Forelimb muscle (tissue), 1 donor: ENCODE measurements at places on chromosomes 7 and 10. TPM values are rescaled to one million over a fixed set of nuclear protein-coding genes. Genes with fewer than 3 reads are reported as not detected.

- DNase-seq = no peak
Observed at GRCh38 chr7:30446266-30446665, 32.3 kb downstream of the NOD1 start.

Gene PAX2
- polyA plus RNA-seq = not detected

DNA sequence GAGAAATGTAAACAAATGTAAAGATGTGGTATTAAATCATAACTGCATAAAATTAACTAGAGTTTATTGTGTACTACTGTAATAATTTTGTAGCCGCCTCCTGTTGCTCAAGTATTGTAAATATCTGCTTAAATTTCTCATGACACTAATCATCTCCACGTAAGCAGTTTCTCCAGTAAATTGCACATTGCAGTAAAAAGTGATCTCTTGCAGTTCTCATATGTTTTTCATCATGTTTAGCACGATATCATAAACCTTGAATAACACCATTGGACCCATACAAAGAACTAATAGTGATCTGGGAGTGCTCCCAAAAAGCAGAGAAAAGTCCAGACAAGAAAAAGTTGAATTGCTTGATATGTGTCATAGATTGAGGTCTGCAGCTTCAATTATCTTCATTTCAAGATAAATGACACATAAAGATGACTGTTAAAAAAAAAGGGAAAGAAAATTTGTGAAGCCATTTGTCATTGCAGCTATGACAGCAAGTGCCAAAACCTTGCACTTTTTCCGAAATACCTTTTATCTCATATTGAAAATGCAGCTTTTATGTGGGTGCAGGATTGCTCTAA is 15.3 kb downstream of the LIPA start:
- DNase-seq = no peak

DNA sequence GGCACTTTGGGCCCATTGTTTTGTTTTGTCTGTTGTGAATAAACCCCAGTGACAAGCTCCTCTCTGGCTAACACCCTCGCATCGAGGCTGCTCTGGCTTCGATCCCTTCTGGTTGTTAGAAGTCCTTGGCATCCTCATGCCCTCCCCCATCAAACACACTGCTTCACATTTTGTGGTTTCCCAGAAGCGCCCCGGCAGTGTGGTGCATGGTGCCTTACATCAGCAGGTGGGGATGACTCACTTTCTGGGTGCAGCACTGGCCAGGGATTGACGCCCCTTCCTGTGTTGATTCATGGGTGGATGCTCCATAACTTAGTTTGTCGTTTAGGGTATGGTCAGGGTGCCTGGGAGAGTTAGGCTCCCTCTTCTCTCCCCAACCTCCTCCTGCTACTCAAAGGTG is 51.4 kb downstream of the PLPP4 start:
- no peak for DNase-seq

Gene PRKRIP1
- polyA plus RNA-seq = 27.4 TPM

DNA sequence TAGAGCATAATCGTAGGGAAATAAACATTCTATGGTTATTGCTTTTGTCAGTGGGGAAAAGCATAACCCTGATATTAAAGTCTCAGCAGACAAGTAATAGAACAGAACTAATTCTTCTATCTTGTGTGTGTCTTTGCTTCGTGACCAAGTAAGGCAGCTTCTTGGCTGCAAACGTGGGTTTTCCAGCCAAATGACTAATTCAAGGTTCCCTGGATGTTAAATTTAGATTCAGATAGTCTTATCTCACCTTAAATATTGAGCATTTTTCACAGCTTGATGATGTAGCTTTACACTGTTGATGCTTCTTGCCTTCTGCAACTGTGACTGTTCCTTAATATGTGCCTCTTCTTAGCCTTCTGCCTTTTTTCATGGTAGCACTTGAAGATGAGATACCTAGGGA is 113.0 kb downstream of the EXOC4 start:
- no peak for DNase-seq

DNA sequence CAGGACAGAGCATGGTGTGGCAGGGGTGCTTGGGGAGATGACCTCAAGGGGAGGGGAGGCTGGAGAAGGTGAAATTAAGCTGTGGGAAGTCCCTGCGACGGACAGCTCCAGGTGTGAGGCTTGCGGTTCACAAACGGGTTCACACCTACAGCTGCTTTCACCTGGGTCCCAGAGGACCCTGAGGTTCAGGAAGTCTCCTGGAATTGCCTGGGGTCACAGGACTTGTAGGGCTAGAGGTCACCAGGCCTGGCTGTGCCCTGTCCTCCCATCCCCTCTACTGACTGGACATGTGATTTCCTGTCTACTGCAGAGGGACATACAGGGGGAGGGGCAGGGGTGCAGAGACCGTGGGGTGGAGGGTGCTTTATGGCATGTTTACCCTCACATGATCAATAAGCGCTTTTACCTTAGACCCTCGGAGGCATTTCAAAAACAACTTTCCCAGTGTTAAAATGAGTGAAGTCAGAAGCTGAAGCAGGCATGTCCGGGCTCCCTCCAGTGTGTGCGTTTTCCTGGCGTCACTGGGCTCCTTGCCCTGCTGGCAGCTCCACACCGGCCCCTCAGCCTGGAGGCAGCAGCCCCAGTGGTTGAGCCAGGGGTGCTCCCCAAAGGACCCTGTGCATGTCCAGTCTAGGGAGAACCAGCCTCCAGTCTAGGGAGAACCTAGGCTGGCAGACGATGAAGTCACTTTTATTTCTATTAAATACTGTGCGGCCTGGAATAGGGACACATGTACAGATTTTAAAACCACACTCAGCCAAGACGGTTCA is 66.6 kb upstream of the IGFBP3 start:
- no peak for DNase-seq

DNA sequence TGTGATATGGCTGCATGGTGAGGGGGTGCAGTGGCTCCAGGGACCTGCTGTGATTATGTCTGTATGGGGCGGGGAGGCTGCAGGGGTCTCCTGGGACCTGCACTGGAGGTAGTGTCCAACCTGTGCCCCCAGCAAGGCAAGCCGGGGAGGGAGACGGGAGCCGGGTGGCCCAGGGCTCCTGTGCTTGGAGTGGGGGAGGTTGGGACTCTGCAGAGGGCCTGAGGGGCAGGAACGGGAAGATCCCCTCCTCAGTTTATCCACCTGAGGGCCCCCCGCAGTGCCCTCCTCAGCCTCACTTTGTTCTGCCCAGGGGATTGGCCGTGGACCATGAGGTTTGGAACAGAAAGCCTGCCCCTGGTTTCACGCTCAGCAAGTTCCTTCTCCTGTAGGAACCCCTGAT is 22.8 kb upstream of the PWWP2B start:
- no peak for DNase-seq

DNA sequence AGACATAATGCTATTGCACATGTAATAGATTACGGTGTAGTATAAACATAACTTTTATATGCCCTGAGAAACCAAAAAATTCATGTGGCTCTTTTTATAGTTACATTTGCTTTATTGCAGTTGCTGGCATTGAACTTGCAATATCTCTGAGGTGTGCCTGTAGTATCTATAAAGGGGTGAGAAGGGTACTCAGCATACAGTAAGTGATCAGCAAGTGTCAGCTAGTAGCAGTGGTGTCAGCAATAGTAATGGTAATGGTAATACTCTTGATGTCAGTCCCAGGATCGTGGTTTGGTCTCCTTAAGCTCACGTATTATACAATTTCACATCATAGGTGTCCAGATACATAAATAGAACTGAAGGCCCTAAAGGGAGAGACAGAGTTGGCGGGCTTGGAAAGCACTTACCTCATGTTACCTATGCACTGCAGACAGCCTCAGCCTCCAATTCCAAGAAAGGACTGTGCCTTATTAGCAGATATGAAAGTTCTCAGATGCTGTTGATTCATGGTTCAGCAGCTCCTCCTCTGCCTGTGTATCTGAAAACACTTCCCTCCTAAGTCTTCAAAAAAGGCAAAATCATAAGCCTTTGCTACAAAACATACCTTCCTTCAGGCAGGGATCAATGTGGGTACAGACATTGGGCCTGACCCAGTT is 6.6 kb upstream of the GIMAP7 start:
- DNase-seq = no peak

- DNase-seq = no peak
Observed at GRCh38 chr10:55242544-55242943, 441.5 kb upstream of the PCDH15 start.

DNA sequence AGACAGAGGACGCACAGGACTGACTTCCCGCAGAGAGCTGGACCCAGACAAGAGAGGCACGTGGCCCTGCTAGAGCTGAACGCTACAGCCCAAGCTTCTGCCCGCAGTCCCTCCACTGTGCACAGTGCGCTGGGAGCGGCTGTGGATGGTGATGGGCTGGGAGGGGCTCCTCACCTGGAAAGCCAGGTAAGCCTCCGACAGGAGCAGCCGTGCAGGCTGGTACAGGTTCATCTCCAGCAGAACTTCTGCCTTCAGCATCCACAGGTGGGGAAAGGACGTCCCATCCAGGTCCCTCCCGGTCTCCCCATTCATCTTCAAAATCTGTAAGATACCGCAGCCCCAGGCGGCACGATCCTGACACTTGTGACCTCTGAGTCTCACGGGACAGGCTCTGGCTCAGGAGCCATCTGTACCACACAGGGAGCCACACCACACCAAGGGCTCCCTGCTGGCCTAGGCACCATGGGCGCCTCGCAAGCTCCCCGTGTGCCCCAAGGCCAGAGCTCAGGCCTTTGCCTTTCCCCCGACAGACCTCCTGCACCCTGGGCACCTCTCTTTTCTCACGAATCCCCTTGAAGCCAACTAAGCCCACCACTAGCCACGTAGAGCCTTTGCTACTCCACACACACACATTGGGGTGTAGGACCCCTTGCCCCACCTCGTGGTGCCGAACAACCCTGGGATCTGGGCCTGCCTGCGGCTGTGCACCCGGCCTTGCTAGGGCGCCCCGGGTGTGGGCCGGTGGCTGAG is 76.3 kb downstream of the CFAP46 start:
- DNase-seq = no peak

Gene OR2A5
- polyA plus RNA-seq = not detected

Gene ABCA13
- 0.06 TPM for polyA plus RNA-seq

DNA sequence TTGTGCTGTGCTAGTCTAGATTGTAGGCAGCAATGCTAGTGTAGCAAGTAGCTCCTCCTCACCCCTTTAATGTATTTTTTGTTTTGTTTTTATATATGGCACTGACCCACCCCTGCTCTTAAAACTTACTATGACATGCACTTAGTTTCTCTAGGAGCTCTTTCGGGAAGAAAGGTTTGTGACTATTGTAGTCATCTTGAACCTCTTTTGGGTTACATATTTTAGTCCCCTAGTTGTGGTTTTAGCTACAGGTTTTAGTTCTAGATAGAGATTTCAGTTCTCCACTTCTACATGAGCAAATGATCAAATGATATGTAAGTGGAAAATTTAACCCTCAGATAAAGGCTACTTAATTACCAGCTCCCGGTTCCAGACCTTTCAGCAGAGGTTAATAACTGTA is 14.9 kb downstream of the MINPP1 start:
- no peak for DNase-seq

- DNase-seq = no peak
Observed at GRCh38 chr10:35089611-35090161, 455 bp downstream of the CUL2 start.

- DNase-seq = no peak
Observed at GRCh38 chr10:47323636-47324296, 1.5 kb downstream of the GDF2 start.

GRCh38 chr7:132171130-132171576 is 405.1 kb downstream of the PLXNA4 start:
- no peak for DNase-seq

DNA sequence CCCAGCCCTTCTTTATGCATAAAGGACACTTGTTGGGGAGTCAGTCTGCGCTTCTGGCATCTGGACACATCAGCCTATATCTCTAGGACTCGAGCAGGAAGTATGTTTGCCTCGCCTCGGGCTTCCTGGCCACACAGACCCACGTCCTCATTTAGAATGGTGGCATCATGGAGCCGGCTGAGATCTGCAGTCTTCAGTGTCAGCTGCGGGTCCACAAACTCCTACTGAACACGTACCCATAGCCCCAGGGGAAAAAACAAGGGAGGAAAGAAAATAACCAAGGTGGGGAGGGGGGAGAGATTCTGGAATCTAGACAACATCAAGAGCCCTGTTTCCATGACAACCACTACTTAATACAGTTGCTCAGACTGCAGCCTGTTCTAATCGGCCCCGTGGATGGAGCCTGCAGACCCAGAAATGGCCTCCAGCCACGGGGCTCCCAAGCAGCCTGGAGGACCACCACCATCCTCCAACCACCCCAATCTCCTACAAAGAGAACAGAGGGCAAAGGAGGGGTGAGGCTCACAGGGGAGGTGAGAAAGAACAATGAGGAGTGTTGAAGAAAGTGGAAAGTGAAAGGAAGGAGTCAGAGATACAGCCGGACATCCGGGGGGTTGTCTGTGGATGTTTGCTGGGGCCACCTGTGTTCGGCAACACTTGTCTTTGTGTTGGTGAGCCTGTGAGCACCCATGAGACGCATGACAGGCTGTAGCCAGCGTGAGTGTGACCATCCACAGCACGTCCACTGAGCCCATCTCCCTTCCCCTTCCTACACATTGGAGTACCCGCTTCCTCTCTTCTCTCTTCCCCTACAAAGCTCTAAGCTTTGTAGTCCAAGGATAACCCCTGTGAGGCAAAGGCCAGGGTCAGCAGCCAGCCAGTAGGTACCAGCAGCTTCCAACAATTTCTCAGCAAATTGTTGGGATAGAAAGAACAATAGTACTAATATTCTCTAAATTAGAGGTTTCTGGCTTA is 141.0 kb downstream of the PLXNA4 start:
- DNase-seq = no peak

DNA sequence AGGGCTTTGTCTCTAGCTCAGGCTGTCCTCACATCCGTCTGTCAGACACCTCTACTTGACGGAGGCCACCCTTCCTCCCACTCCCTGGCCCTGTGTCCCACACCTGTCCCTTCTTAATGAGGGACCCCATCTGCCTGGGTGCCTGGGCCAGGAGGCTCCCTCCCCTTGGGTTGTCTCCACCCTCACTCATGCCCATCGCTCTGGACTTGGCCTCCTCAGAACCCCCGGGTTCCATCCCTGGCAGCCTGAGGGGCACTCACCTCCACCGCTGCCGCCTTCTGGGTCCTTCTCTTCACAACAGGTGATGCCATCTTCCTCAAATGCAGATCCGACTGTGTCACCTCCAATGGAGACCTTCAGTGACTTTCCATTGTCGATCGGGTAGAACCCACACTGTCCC is 20.2 kb upstream of the GJD4 start:
- DNase-seq = no peak

Gene A1CF
- 0.10 TPM for polyA plus RNA-seq

- no peak for DNase-seq
Observed at GRCh38 chr10:102090772-102091171, 25.6 kb downstream of the HPS6 start.
